NCI-H2107 (cell line): ENCODE measurements at places on chromosomes 5 and 9.

DNA sequence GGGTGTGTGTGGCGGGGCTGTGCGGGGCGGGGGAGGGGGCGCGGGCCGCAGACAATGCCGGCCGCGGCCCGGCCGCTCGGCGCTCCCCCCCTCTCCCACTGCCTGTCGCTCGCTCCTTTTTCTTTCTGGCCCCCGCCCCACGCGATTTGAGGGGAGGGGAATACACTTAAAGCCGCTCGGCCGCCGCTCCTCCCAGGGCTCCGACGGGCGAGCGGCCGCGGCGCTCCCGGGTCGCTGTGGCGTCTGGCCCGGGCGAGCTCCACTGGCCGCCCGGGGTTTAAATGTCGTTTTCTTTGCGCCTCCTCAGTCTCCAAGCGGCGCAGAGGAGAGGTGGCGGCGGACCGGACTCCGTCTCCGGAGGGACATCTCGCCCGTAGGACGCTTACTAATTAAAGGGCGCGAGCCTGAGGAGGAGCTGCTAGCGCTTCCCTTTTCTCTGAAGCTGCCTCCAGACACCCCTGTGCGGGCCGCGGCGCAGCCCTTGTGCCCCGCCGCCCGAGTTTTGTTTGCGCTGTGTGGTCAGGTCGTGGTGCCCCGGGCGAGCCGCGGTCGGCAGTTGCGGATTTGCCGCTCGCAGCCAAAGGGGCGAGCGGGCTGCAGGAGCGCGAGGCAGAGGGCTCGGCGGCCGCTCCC, 1.4 kb downstream of the ZSWIM6 start:
- no peak for DNase-seq

- no peak for DNase-seq
Measured at GRCh38 chr5:169204788-169205400, 96.0 kb downstream of the SLIT3 start.

- DNase-seq = peak; percentile 15
Measured at GRCh38 chr9:75615284-75615683, 275.2 kb upstream of the PCSK5 start.

GRCh38 chr5:129345213-129345924, 114.7 kb upstream of the ADAMTS19 start:
- no peak for DNase-seq

DNA sequence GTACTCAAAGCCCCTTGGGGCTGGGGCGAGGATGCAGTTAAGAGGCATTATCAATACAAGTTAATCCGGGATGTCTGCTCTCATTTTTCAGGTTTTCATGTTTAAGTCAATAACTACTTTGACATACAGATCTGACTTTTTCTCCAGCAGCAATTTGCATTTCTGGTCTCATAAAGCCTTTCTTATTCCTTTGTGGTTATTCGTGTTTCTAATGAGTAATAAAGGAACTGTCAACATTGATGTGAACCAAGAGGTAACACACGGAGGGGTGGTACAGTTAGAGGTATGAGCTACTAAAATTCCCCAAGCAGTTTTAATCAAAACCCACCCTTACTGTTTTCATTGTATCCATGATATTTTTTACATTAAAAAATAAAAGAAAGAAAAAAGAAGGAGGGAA, 138.0 kb upstream of the NFIB start:
- no peak for DNase-seq
